ENCODE measurements at places on chromosomes 7 and 10. TPM values are rescaled to one million over a fixed set of nuclear protein-coding genes. Genes with fewer than 3 reads are reported as not detected.

DNA sequence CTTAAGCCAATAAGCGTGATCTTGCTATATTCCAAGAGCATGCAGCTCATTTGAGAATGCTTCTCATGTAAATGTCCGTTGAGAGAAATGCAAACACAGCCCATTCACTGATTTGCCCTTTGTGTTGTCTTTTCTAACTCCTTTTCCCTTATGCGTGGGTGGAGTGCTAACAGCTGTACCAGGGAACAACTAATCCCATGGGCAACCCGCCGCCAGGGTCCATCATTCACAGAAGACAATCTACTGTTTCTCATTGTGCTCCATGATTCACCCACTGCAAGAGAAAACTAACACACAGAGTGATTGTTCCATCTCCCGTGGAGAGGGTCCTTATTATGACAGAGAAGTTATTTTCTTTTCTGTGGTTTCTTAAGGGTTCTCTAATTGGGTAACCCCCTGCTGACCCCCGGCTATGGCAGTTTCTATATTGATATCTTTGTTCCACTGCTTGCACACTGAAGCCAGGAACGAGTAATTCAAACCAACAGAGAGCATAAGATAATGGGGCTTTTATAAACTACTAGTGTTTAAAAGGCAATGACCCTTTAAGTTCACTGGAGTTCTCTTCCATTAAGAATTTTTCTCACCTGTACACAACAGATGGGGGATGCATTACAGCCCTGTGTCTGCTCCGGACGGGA is 298.7 kb downstream of the BAMBI start:
- DNase-seq: no peak

Gene TRIM8
- total RNA-seq: 46.0 TPM

Gene HOGA1
- 0.21 TPM for total RNA-seq

DNA sequence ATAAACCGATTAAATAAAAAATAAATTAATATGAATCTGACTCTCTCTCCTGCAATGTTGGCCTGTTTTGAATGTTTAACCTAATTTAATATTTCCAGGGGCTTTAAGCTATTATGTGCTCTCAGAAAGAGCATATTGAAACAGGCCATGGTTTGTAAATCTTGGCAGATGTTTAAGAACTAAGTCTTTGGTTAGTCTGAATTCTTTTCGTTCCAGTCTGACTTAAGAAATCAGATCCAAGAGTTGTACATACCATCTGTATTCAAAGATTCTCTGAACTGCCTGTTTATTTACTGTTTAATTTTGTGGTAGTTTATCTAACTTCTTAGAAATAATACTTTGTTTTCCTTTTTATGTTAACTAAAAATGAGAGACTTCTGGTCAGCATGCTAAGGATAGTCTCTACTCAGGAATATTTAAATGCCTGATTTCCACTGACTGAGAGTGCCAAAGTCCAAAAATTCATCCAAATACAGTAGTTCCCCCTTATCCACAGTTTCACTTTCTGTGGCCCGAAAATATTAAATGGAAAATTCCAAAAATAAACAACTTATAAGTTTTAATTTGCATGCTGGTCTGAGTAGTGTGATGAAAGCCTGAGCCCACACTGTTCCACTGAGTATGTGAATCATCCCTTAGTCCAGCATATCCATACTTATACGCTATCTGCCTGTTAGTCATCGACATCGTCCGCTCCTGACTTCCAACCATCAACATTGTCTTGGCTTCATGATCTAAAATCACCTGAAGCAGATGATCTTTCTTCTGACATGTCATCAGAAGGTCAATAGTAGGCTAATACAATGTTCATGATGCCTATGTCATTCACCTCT is 238.1 kb upstream of the CSTF2T start:
- DNase-seq: no peak

Data from endodermal cell (in vitro differentiated cells).